ENCODE measurements at places on chromosomes 5 and 9. TPM values are rescaled to one million over a fixed set of nuclear protein-coding genes. Genes with fewer than 3 reads are reported as not detected.

SLC34A1 gene
- not detected for total RNA-seq

PALM2AKAP2 gene
- total RNA-seq: 4.2 TPM

PCDHA1 gene
- 0.09 TPM for total RNA-seq

NTRK2 gene
- total RNA-seq: 3.3 TPM

KCNT1 gene
- total RNA-seq: not detected

LVRN gene
- total RNA-seq: not detected

LRRC19 gene
- total RNA-seq: not detected

LECT2 gene
- not detected for total RNA-seq

FOXD4L3 gene
- not detected for total RNA-seq

SPATA31A7 gene
- total RNA-seq: not detected

KIF4B gene
- not detected for total RNA-seq

PCDHGB3 gene
- total RNA-seq: 9.6 TPM

RABEPK gene
- 25.2 TPM for total RNA-seq

SEC16A gene
- total RNA-seq: 23.8 TPM

PCDHGA6 gene
- 7.4 TPM for total RNA-seq

ADGRD2 gene
- not detected for total RNA-seq

ANKRD31 gene
- total RNA-seq: 0.16 TPM

HTR4 gene
- total RNA-seq: not detected

ZNF883 gene
- total RNA-seq: 4.3 TPM

PCDHA3 gene
- 0.49 TPM for total RNA-seq

Measured in fibroblast of the aortic adventitia (primary cell).